Fibroblast of skin of left biceps (primary cell): ENCODE measurements at places on chromosomes 13 and 19.

- no peak for DNase-seq
Measured at GRCh38 chr13:89181041-89181440, 1509.9 kb downstream of the SLITRK5 start.

DNA sequence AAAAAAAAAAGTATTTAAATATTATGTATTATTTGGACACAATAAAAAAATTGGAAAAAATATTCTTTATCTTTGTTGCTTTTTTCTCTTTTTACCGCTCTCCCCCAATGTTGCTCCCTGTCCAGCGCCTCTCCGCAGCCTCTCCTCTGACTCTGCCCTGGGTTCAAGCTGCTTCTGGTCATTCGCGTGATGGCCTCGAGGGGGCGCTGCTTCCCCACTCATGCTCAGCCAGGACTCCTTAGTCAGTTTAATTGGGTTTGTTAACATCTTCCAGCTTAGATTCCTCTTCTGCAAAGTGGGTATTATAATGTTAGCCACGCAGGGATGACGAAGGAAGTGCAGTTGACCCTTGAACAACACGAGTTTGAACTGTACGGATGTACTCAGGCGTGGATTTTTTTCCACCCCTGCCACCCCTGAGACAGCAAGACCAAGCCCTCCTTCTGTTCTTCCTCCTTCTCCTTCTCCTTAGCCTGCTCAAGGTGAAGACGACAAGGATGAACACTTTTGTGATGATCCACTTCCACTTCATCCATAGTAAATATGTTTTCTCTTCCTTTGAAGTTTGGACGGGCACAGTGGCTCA is 4.9 kb upstream of the NWD1 start:
- no peak for DNase-seq

- DNase-seq, result no peak
Measured at GRCh38 chr13:55534306-55534705, 1606.4 kb upstream of the PRR20A start.

- DNase-seq, result no peak
Measured at GRCh38 chr19:19500975-19501644, 14.2 kb downstream of the TSSK6 start.

DNA sequence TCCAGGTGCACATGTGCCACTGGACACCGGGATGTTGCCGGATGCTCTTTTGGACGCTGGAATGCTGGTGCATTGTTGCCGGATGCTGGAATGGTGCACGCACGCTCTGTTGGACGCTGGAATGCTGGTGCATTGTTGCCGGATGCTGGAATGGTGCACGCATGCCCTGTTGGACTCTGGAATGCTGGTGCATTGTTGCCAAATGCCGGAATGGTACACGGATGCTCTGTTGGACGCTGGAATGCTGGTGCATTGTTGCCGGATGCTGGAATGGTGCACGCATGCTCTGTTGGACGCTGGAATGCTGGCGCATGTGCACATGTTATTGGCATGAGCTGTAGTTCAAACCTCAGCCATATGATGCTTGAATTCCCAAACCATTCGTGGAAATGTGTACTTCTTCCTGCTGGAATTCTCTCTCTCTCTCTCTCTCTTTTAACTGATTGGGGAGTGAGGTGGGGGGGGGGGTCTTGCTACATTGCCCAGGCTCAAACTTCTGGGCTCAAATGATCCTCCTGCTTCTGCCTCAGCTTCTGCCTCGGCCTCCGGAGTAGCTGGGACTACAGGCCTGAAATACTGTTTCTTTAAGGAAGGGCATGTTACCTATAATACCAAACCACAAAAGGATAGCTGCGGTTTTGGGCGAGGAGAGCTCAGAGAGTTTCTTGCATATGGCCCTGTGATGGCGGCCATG is 1.2 kb upstream of the MCF2L start:
- DNase-seq, result peak; percentile 6
